ENCODE measurements at places on chromosomes 3 and 15.

DNA sequence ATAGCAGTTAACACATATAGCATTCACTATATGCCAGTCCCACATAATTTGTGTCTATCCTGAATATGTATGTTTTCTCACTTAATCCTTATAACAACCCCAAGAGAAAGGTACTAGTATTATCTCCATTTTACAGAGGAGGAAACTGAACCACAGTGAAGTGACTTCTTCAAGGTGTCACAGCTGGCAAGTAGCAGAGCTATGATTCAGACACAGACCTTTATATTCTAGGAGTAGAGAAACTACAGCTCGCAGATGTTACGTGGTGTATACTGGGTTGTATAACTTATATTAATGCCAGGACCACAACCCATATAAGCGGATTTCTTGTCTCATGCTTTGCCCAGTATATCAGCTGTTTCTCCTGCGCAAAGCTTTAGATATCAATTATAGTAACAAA lies 29.5 kb upstream of the ICE2 start:
- DNase-seq = no peak

DNA sequence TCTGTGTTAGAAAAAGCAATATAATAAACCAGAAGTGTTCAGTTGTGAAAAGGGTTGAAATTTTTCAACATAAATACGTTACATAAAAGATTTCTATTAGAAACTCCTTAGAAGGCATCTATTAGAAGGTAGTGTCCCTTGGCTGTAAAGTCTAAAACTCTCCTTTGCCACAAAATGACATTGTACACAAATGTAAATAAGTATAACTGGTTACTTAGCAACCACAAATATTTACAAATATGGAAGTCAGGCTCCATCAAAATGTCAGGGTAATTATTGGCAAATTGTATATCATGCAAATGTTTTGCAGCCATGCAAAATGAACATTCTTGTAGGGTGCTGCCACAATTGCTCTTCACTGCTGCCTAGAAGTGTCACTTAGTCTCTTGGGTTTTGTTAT lies 419.1 kb upstream of the CDIN1 start:
- no peak for DNase-seq

DNA sequence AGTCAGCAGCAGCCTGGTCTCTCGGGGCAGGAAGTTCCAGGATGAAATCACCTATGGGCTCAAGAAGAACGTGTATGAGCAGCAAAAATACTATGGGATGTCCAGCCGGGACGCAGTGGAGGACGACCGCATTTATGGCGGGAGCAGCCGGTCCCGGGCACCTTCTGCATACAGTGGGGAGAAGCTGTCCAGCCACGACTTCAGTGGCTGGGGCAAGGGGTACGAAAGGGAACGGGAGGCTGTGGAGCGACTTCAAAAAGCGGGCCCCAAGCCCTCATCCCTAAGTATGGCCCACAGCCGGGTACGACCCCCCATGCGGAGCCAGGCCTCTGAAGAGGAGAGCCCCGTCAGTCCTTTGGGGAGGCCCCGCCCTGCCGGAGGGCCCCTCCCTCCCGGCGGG lies 12.1 kb upstream of the APEH start:
- DNase-seq = no peak

DNA sequence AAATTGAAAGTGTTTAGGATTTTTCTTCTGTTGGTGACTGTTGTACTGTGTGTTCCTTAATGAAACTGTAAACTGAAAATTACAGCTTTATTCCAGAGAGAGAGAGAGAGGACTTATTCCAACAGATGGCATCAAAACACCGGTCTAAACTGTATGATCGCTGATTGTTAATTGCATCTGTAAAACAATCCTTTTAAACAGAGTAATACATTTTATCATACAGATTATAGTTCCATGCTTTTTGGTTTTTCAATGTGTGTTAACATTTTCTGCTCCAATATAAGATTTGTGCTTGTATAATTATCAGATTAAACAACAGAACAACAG lies 289.7 kb upstream of the DNAJC19 start:
- DNase-seq = no peak

DNA sequence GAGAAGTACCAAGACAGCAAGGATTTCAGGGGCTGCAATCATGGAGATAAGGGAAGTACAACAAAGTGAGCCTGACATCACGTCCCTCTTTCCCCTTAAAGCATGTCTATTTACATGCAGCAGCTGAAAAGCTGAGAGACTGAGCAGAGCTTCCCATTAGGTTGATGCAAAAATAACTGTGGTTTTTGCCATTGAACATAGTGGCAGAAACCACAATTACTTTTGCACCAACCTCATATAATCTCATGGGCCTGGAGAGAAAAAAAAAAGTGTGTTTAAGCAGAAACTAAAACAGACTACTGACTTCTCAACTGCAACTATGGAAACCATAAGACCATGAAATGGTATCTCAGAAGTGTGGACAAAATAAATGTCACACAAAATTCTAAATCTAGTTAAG lies 48.3 kb downstream of the CCDC12 start:
- no peak for DNase-seq

DNA sequence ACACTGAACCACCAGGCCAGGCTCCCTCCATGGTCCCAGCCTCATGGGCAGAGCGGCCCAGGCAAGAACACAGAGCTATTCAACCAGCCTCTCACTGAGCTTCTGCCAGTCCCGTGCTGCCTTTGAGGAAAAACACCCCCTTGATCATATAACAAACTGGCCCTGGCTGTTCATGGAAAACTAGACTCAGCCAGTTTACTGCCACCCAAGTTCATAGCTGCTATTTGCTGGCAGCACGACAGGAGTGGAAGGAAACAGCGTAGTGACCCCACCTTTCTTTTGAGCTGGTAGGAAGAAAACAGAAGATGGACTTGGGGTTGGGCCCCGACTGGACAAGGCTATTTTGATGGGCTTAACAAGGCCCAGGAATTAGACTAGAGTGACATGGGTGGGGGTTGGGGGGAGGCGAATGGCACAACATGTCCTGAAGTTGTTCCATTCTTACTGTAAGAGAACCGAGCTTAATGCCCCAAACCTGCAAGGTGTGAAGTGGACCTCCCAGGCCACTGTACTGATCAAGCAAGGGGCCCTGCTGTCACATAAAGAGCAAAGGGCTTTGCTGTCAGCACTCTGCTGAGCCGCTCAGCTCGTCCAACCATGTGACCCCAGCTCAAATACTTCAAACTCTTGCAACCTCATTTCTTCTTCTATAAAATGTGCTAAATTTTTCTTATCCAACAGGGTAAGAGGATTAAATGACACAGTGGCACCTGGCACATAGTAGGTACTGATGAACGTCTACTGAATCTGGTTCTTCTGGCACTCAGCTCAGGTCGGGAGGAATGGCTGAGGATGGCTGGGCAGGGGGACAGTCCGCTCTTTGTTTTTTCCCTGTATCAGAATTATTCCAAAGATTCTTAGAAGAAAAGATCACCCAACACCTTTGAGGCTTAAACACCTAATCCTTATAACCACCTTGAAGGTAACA lies 1.6 kb downstream of the FBXL22 start:
- no peak for DNase-seq

GRCh38 chr3:142027300-142027699 lies 122.0 kb downstream of the TFDP2 start:
- DNase-seq = peak; percentile 26

DNA sequence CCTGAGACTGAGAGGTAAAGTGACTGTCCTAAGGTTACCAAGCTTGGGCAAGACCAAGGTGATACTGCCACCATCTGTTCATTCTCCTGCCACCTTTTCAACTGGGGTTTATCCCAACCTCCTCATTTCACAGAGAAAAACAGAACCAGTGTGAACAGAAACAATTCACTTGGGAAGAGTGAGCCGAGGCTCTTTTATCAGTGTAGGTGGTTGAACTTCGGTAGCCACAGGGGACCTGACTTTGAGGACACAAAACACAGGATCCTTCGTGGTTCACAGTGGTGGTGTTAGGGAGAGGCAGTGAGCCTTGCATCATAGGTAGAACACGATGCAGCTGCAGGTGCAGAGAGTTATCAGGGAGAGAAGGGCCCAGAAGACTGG lies 72.8 kb upstream of the ICE2 start:
- DNase-seq = no peak

DNA sequence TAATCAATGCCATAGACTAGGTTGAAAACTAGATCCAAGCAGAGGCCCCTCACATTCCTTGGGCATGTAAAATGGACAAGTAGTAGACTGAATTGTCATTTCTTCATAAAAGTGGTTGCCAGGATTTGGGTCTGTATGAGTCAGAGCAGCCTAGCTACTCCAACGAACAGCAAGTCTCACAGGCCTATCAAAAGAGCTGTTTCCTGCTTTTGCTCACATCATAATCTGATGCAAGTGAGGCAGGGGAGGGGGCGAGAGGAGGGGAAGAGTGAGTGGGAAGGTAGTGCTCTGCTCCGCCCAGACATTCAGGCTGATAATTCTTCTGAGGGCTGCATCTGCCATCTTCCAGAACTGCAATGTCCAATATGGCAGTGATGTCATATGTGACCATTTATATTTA lies 228.9 kb upstream of the PRICKLE2 start:
- no peak for DNase-seq

- DNase-seq = no peak
These were observed 63.0 kb downstream of the CHSY1 start for GRCh38 chr15:101188637-101189408.

DNA sequence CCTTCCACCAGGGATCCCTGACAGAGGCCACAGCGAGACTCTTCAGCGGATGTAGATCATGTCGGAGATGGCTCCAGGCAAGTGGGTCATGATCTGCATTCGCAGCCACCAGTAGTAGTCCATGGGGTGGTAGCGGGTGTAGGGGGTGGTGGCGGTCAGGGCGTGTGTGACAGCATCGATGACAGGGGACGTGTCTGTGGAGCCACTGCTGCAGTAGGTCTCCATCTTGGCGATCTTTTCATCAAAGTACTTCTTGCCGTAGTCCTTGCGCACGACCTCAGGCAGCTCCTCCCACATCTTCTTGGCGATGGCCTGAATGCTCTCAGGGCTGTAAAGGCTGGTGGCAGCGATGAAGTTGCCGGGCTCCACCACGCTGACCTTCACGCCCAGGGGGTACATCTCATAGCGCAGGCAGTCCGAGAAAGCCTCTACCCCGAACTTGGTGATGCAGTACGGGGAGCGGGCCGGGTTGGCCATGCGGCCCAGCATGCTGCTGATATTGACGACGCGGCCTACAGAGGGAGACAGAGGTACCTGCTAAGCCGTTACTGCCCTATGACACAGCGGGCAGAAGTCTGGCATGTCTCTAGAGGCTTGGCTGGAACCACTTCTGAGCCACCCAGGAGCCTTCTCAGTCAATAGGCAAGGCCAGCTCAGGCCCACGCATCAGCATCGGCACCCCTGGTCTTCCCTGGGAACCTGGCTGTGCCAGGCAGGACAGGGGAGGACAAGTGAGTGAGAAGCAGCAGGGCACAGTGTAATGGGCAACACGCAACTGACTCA lies 43.7 kb downstream of the BDH1 start:
- DNase-seq = no peak

GRCh38 chr3:58013973-58014649 lies 5.9 kb downstream of the FLNB start:
- peak; percentile 53 for DNase-seq

DNA sequence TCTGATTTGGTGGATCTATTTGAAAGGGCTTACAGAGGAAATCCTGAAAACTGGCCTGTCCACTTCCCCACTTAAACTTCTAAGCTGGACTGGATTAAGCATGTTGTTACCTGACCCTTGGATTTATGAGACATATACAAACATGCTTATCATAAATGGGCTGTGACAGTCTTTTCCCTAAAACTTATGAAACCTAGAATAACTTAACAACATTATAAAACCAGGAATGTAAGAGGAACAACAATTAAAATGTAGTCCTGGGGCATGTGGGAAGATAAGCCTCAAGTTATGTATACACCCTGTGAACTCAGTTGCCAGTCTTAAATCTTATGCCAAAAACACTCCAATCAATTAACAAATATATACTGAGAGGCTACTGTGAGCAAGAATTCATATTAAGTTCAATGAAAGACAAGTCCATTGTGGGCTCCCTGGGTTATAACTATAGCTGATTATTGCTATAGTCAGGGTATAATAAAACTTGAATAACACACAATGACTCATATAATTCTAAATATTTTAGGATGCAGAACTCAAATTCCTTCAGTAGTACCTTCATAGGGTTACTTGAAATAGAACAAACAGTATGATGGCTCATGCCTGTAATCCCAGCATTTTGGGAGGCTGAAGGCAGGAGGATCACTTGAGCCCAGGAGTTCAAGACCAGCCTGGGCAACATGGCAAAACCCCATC lies 87.2 kb upstream of the PPIB start:
- no peak for DNase-seq

GRCh38 chr3:115646027-115646690 lies 22.8 kb downstream of the GAP43 start:
- no peak for DNase-seq

DNA sequence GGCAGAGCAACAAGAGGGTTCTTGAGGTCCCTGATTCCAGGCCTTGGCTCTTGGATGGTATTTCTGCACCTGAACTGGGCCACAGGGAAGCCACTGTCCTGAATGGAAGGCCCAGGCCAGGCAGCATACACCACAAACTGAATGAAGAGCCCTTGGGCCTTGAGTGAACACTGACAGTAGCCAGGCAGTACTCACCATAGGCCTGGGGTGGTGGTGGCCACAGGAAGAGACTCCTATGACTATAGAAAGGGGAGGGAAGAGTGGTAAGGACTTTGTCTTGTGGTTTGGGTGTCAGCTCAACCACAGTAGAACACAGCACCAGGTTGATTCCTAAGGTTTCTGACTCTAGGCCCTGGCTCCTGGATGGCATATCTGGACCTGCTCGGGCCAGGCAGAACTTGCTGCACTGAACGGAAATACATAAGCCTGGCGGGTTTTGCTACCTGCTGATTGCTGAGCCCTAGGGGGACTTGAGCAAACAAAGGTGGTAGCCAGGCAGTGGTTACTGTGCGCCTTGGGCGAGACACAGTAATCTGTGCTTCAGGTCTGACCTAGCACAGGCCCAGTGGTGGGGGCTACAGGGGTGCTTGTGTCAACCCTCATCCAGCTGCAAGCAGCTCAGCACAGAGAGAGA lies 241.4 kb downstream of the ISL2 start:
- DNase-seq = no peak

- DNase-seq = no peak
These were observed 111.9 kb downstream of the OXSM start for GRCh38 chr3:25901796-25902195.

DNA sequence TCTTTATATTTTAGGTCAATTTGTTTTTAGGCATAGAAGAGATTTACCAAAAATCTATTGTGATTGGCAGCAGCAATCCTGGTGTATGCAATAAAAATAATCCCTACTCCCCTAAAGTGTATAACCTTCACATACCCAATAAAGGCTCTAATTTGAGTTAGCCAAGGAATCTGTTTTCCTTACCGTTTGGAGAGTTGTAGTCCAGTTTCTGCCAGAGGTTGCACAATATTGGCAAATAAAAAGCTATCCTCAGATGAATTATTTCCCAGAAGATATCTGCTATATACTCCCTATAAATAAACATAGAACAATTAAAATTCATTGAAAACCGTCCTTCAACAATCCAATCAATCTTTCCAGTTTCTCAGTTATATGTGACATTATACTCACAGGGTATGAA lies 31.1 kb downstream of the ACKR4 start:
- DNase-seq = no peak

DNA sequence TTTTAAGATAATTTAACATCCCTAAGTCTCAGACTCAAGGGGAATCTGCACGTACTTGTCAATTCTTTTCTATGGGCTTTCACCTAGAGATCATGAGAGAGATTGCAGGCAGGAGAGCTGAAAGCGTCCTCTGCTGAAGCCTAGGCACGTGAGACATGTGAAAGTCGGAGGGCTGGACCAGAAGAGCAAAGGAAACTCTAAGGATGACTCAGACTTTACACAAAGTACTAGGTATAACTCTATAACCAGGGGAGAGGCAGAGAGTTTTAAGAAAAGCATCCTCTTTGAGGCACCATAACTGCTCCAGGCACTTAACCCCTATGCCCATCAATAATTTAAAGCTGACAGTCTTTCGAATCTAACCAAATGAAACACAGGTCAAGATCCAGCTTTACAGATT lies 436.6 kb downstream of the VGLL3 start:
- DNase-seq = no peak

Data from NCI-H2171 treated with DMSO at 0.1 percent for 48 hours (cell line).